ENCODE measurements at places on chromosomes 2 and 18.

DNA sequence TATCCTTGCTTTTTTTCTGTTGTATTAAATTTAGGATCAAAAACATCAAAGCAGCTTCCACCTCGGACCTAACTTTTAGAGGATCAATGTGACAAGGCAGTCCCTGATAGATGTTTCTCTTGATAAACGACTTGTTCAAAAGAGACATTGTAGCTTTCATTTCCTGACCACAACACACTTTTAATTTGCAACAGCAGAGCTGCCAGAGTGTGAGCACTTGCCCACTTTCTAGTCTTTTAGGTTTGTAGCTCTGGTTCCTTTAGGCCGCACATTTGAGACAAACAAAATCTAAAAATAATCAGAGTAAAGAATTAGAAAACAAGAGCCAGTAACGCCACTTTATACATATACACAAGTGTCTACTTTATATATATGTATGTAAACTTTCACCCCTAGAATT, 3.1 kb downstream of the FIGN start:
- no peak for DNase-seq

- DNase-seq: peak; percentile 86
These were observed 138.8 kb upstream of the CTAGE1 start for GRCh38 chr18:22556222-22557167.

DNA sequence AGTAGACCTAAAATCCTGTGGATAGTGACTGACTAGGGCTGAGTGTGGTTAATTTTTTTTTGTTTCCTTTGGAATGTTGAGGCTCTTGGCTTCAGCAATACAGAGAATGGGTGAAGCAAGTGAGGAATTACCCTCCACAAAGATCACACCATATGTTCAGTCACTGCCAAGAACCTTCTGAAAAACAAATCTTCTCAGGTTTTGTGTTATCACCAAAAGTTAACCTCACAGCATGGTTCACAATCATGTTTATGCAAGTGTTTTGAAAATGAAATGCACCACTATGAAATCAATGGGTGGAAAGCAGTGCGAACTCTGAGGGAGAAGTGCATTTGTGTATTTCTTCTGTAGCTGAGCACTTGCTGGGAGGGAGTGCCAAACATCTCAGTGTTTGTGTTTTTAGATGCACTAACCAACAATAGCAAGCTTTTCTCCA, 44.4 kb downstream of the SPATS2L start:
- no peak for DNase-seq

DNA sequence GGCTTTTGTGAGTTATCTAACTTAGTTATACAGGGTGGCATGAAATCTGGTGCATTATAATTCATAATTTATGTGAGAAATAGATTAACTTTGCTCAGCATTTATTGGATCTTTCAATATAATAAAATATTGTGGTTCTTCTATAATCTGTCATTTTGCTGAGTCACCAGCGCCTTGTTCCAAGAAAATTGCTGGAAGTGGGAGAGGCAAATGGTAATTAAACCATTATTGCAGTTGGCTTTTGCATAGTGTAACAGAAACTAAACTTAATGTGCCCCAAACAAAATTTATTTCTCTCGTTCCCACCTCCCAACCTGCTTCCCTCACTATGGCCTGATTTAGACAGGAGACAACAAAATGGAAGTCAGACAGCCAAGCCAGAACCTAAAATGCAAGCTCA, 146.3 kb downstream of the GALR1 start:
- no peak for DNase-seq

GRCh38 chr2:8640498-8640897, 41.4 kb upstream of the ID2 start:
- no peak for DNase-seq

DNA sequence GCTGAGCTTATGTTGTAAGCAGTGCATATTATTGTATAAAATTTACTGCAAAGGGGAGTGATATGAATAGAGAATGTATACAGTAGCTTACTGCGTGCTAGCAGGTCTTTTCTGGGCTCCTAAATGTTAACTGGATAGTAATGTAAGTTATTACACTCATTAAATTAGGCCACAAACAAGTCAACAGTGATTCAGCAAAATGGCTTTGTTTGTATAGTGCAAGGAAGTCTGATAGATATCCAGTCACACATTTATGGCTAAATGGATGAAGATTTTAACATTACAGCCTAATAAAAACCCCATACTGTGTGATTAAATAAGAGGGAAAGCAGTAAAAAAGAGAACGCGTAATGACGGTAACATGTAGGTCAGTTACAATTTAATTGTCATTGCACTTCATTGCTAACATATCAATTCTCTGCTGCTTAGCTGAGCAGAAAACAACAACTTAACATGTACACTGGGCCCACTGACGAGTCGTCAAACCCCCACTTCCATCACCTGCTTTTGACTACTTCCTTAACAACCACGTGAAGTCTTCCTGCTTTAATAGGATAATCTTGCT, 665.0 kb upstream of the FANCL start:
- DNase-seq: no peak

DNA sequence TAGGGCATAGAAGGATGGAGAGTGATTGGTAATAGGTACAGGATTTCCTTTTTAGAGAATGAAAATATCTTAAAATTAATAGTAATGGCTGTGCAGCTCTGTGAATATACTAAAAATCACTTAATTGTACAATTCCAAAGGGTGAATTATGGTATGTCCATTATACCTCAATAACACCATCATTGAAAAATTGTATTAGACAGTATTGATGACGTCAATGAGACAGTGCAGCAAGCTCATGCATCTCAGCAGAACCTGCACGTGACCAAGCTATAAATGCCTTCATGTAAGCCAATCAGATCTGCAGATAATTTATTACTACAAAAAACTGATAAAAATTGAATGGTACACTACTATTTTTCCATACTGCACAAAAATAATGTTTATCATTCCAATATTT, 354.4 kb upstream of the CDH19 start:
- no peak for DNase-seq

- no peak for DNase-seq
These were observed 161.2 kb upstream of the LRP1B start for GRCh38 chr2:142291969-142292368.

All from Right ventricle myocardium inferior (tissue), 1 donor.